ENCODE measurements at places on chromosomes 1 and 21.

DNA sequence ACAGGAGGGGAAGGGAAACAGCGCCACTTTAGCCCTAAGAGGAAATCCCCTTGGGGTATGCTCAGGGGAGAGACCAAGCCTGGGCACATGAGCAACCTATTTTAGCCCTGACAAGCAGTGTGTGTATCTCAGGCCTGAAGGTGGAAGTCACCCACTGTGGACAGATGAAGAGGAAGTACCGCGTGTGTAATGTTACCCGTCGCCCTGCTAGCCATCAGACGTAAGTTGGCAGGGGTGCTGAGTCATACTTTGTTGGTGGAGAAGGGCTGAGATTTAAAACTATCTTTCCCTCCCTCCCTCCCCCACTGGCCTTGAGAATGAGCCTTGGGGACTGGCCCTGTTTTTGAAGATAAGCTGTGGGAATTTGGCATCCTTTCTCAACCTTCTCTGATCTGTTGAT, 11.2 kb downstream of the AGO1 start:
- DNase-seq = peak; percentile 93
- H3K4me3 ChIP-seq = no peak overlapping the region
- no peaks in the 10 kb centered on the region for H3K36me3 ChIP-seq
- H3K27ac ChIP-seq = peak overlapping the region; percentile 75
- H3K4me1 ChIP-seq = peaks cover 26% of the 10 kb centered on the region

DNA sequence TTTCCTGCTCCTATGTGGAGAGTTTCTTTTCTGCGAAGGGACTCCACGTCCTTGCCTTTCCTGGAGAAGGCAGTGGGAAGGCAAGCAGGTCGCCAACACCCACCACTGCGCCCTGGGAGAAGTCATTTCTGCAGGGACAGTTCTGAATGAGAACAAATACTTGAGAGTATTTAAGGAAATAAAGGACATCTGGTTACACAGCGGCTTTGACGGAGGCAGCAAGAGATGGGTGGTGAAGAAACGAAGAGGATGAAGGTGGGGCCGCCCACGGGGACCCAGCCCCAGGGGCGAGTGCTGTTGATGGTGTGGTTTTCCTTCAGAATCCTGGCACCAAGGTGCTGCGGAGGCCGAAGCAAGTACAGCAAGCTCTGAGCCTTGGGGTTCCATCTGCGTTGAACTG, 75.5 kb downstream of the PSMG1 start:
- no peaks in the 10 kb centered on the region for H3K27me3 ChIP-seq
- no peaks in the 10 kb centered on the region for H3K36me3 ChIP-seq
- no peak overlapping the region for H3K4me3 ChIP-seq
- H3K27ac ChIP-seq = no peak overlapping the region
- no peak for DNase-seq

DNA sequence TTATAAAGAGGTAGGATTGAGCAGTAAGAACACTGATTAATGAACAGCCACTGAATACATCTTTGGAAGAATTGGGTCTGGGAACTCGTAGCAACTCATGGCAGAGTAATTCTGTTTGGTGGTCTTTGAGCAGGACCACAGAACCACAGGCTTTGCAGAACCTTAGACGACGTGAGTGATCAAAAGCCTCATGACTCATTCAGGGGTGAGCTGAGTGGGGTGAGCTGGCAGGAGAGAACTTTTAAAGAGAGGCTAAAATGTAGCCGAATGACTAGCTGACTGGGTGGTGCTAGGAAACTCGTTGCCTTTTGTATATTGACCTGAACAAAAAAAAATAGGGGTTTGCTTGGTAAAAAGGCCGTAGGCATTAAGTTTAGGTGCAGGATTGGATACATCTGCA, 313.8 kb downstream of the TGFB2 start:
- H3K4me3 ChIP-seq = no peak overlapping the region
- no peak overlapping the region for H3K27ac ChIP-seq
- H3K27me3 ChIP-seq = no peaks in the 10 kb centered on the region
- no peaks in the 10 kb centered on the region for H3K36me3 ChIP-seq

DNA sequence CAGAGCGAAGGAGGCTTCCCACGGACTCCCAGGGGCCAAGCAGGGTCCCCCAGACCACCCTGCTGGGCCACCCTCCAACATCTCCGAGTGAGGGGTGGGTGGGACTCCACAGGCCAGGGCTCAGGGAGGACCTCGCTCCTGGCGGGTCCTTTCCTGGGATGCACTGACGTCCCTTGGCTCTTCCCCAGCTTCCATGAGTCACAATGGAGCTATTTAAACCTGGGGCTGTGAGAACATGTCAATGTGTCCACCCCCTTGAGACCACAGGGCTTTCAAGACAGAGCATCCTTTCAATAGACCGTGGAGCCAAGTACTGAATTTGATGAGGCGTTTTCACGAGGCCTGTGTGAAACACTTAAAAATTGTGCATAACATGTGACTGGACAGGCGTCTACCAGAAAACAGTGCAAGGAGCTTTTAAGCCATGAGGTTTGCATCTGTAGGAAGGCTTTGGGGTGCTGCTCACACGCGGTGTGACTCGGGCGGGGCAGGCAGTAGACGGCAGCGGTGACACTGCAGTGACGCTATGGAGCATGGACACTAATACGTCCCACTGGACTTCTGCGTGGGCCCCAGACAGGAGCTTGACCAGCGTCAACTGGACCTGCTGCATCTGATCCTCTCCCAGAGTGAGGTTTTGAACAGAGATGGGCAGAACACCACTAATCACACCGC, 24.1 kb upstream of the NPHP4 start:
- H3K4me1 ChIP-seq = no peaks in the 10 kb centered on the region
- no peaks in the 10 kb centered on the region for H3K36me3 ChIP-seq
- H3K27ac ChIP-seq = no peak overlapping the region
- DNase-seq = no peak
- H3K27me3 ChIP-seq = no peaks in the 10 kb centered on the region

DNA sequence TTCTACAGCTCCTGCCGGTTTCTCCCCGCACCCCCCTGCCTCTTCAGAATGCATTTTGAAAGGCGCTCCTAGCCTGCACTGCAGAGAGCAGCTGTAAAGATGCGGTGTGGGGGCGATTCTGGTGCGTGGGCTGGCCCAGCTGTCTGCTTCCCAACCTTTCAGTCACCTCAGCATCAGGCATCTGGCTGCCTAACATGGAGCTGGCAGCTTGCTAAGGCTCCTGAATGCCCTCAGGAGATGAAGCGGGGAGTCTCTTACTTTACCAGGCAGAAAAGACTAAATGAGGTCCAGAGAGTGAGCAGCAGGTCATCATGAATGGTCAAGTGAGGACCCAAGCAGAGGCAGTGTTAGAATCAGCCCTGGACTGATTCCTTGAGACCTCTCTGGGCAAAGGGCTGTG, 8.7 kb downstream of the IER5 start:
- no peak for DNase-seq
- no peaks in the 10 kb centered on the region for H3K36me3 ChIP-seq
- H3K4me3 ChIP-seq = no peak overlapping the region
- no peak overlapping the region for H3K27ac ChIP-seq
- peaks cover 62% of the 10 kb centered on the region for H3K4me1 ChIP-seq

GRCh38 chr1:104921525-104921924, 1171.8 kb downstream of the AMY1C start:
- H3K36me3 ChIP-seq = no peaks in the 10 kb centered on the region
- no peak for DNase-seq
- no peak overlapping the region for H3K4me3 ChIP-seq
- no peaks in the 10 kb centered on the region for H3K27me3 ChIP-seq

DNA sequence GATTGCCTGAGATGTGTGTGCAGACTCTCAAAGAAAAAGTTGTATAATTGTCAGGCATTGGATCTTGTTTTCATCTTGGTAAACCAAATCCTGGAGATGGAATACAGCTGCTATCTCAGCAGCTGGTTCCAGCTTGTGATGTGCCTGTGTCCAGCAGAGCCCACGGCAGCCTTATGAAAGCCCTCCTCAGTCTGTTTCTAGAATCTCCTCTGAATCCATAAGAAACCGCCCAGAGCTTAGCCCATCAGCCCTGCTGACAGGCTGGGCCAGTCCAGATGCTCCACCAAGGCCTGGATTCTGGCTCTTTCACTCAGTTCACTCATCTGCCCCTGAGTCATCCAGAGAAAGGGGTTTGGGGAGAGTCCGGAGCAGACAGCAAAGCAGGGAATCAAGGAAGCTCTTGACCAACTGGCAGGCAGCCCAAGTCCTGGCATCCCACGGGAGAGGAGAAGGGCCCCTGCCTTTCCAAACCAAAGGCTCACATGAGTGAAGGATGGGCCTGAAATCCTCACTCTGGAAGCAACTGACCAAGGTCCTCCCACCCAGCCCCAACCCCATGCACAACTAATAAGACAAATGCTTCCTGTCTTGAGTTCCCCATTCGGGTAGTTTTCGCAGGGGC, 45.7 kb downstream of the NAV1 start:
- no peak overlapping the region for H3K4me3 ChIP-seq
- H3K4me1 ChIP-seq = peaks cover 4% of the 10 kb centered on the region
- H3K27ac ChIP-seq = no peak overlapping the region
- no peaks in the 10 kb centered on the region for H3K27me3 ChIP-seq
- DNase-seq = no peak

GRCh38 chr1:220019071-220019470, 27.2 kb downstream of the EPRS1 start:
- no peak overlapping the region for H3K27ac ChIP-seq
- no peak for DNase-seq
- no peaks in the 10 kb centered on the region for H3K36me3 ChIP-seq
- no peak overlapping the region for H3K4me3 ChIP-seq
- no peaks in the 10 kb centered on the region for H3K4me1 ChIP-seq
- H3K27me3 ChIP-seq = no peaks in the 10 kb centered on the region

DNA sequence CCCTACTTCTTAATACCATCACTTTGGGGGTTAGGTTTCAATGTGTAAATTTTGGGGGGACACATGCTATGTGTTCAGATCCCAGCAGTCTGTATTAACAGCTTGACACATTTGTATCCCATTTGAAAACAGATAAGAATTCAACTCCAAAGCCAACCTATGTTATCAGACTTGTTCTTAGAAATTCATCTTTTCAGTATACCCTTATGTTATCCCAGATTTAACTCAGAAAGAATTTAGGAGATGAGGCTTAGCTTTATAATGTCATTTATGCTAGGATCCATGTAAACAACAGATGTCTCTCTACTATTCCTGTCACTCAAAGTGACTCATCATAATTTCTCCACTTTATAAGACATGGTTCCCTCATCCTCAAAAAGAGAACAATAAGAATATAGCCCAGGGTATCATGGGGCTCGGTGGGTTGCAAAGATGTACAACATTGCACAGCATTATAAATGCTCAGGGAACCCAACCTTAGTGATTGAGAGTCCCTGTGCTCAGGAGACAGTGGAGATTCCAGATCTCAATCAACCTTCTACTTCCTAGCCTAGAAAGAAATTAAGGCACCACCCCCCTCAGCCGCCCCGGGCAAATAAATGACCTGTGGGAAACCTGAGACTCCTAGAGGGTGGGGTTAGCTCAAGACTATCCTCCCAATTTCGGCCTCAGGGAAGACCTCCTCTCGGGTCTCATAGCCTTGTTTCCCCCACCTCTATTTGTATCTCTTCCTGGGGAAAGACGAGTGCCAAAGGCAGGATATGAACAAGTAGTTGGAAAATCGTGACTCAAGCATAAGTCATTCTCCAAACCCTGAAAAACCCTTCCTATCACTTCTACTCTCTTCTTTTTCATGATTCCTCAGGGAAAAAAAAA, 265.1 kb upstream of the CAMK1G start:
- H3K4me1 ChIP-seq = no peaks in the 10 kb centered on the region
- no peak overlapping the region for H3K4me3 ChIP-seq
- H3K27ac ChIP-seq = no peak overlapping the region
- no peak for DNase-seq

- peak overlapping the region; percentile 17 for H3K27ac ChIP-seq
- H3K36me3 ChIP-seq = no peaks in the 10 kb centered on the region
- H3K27me3 ChIP-seq = no peaks in the 10 kb centered on the region
These were observed 69.4 kb downstream of the LRRC8D start for GRCh38 chr1:89890085-89890752.

DNA sequence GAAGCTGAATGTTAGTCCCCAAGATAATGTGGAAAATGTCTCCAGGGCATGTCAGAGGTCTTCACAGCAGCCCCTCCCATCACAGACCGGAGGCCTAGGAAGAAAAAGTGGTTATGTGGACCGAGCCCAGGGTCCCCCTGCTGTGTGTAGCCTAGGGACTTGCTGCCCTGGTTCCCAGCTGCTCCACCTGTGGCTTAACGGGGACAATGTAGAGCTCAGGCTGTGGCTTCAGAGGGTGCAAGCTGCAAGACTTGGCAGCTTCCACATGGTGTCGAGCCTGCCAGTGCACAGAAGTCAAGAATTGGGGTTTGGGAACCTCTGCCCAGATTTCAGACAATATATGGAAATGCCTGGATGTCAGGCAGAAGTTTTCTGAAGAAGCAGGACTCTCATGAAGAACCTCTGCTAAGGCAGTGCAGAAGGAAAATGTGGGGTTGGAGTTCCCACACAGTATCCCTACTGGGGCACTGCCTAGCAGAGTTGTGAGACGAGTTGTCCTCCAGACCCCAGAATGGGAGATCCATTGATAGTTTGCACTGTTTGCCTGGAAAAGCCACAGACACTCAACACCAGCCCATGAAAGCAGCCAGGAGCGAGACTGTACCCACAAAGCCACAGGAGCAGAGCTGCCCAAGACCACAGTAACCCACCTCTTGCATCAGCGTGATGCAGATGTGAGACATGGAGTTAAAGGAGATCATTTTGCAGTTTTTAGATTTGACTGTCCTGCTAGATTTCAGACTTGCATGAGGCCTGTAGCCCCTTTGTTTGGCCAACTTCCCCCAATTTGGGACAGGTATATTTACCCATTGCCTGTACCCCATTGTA, 204.9 kb downstream of the MRPL39 start:
- no peaks in the 10 kb centered on the region for H3K4me1 ChIP-seq
- H3K27ac ChIP-seq = no peak overlapping the region
- DNase-seq = no peak
- no peaks in the 10 kb centered on the region for H3K36me3 ChIP-seq
- H3K27me3 ChIP-seq = no peaks in the 10 kb centered on the region

GRCh38 chr21:42218836-42219605, at the start of gene ABCG1:
Gene ABCG1 (plus strand): TSS chr21:42219140. CDS start chr21:42219263, 123 bp downstream.
- H3K27me3 ChIP-seq = no peaks in the 10 kb centered on the region
- no peaks in the 10 kb centered on the region for H3K36me3 ChIP-seq
- peaks cover 17% of the 10 kb centered on the region for H3K4me1 ChIP-seq
- peak within 1 kb of the TSS; percentile 60 for H3K27ac ChIP-seq
- peak; percentile 69 for DNase-seq

GRCh38 chr1:43836267-43836951, 97.2 kb upstream of the ARTN start:
- no peaks in the 10 kb centered on the region for H3K36me3 ChIP-seq
- peak; percentile 40 for DNase-seq

- no peaks in the 10 kb centered on the region for H3K27me3 ChIP-seq
- no peak for DNase-seq
- H3K4me3 ChIP-seq = no peak overlapping the region
- H3K4me1 ChIP-seq = no peaks in the 10 kb centered on the region
- no peaks in the 10 kb centered on the region for H3K36me3 ChIP-seq
- H3K27ac ChIP-seq = no peak overlapping the region
These were observed 10.1 kb upstream of the ABCA4 start for GRCh38 chr1:94130851-94131595.

DNA sequence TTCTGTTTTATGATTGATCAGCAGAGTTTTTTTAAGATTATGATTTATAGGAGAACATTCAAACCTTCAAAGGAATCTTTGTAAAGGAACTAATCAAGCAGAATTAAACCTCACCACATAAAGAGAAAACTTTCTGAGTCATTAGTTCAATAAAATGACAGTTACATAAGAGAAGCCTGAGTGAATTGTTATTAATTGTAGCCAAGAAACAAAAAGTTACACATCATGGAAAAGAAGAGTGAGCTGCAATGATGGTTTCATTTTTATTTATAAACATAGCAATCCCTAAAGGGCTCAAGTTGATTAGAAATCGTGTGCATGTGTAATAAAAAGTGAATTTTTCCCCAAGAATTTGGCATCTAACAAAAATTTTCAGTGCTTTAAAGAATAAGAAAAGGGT, 731.4 kb downstream of the LTN1 start:
- DNase-seq = no peak
- H3K4me3 ChIP-seq = no peak overlapping the region
- H3K4me1 ChIP-seq = peaks cover 2% of the 10 kb centered on the region
- no peaks in the 10 kb centered on the region for H3K36me3 ChIP-seq
- H3K27me3 ChIP-seq = no peaks in the 10 kb centered on the region
- no peak overlapping the region for H3K27ac ChIP-seq

Measured in adrenal gland (tissue), 19 donors.